ENCODE measurements at places on chromosomes 5 and 9.

GRCh38 chr9:8864545-8864896, 1064.9 kb upstream of the DMAC1 start:
- DNase-seq = no peak

DNA sequence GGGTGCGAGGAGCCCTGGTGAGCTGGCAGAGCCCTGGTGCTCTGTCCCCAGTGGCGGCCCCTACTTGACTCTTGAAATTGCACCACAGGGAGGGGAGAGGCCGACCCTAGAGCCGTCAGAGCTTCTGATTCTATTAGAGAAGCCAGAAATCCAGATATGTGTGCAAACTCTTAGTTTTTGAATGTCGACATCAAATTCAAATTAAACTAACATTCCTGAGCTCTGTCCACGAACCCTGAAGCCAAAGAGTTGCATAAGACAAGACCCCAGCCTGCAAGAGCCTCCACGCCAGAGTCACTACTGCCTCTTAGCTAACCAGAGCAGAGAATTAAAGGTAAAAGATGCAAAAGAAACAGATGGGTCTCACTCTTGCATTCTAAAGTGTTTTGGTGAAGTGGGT, 29.8 kb upstream of the MSX2 start:
- no peak for DNase-seq

DNA sequence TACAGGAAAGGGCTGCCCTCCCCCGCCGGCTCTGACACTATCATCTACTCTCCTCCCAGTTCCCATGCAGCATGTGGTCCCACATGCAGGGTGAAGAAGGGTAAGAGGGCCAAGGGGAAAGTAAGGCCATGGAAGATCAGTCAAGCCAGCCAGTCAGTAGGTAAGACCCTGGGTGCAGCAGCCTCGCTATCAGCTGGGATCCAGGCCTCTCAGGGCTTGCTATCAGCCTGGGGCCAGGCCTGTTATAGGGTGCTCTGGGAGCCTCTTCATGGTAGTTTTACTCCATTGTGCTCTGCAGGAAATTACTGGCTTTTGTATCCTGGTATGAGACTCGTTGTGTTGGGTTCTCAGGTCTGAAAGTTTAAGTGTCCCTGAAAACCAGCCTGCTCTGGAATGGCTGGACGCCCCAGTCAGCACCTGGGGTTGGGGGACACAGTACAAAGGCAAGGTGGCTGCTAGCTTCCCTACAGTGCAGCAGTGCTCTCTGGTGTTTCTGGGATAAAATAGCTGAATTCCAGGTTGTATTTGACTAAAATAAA, 21.4 kb downstream of the SLC22A4 start:
- DNase-seq = no peak

DNA sequence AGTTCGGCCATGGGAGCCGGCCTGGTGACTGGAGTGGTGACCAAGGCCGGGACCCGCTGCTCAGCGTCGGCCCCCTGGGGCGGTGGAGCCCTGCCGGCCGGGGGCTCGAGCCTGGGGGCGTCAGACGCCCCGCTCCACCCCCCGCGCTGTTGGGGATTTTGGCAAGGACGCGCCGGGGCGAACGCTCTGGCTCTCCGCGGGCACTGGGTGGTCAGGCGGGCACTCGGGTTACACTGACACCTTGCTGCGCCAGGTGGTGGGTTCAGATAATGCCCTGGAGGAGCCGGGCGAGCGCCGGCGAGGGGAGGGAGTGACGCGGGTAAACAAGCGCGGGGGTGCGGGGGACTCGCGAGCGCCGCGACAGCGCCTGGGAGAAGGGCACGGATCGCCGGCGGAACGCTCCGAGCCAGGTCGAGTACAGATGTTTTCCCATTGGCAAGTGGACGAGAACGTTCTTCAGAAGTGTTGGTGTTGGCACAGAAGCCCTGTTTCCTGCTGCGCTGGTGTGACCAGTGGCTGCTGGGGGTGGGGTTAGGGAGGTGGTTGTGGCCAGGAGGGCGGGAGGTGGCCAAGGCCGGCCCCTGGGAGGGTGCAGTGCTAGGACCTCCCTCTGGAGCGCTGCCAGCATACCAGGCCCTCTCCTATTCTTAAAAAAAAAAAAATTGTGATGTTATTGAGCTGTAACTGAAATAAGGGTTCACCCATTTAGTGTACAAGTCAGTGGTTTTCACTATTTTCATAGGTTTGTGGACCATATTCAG, 773 bp downstream of the SQSTM1 start:
- peak; percentile 98 for DNase-seq

Data from adrenal gland (tissue), 19 donors.